ENCODE measurements at places on chromosomes 13 and 19.

DNA sequence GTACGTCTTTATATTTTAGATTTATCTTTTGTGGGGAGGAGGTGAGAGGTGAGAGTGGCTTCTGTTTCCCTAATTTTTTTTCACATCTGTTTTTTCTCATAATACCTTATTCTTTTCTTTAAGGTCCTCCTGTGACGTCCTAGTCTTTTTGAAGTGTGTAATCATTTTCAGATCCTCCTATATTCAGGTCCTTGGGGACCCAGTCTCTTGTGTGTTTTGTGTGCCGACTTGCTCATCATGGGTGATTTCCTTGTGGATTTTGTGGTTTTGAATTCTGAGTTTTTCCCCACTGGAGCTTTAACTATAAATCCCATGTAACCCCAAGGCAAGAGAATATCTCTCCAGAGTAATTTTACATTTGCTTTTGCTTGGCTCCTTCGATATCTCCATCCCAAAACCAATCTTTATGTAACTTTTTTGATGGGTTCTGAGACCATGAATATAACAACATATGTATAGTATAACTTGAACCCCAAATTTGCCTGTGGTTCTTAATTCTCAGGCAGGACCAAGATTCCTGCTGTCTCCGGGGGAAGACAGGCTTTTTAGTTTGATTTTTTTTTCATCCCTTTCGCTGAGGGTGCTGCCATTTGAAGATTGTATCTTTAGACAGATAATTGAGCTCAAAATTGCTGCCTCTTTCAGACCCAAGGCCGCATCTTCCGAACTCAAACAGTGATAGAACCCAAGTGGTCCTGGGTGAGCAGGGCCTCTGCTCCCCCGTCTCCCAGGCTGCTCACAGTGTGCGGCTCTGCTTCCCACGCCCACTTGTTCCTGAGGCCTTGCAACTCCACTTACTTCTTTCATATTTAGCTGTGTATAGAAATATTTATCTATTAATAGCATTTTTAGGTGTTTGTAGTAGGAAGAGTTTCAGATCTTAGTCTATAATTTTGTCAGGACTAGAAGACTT, 59.1 kb upstream of the GPR183 start:
- no peak for DNase-seq

GRCh38 chr13:98826146-98826545, 73.7 kb upstream of the SLC15A1 start:
- DNase-seq: no peak

DNA sequence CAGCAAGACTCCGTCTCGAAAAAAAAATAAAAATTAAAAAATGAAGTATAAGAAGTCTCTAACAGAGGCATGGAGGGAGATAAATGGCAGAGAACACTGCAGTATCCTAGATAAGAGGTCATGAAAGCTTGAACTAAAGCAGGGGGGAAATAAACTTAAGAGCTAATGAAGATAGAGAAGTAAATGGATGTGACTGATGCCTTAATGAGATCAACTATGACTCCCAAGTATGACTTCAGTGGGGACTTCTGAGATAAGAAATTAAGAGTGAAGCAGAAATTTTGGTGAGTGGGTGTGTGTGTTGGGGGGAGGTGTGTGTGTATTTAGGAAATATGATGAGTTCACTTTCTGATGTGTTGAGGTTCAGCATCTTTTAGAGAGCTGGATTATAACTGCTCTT, 55.1 kb downstream of the DIAPH3 start:
- no peak for DNase-seq

DNA sequence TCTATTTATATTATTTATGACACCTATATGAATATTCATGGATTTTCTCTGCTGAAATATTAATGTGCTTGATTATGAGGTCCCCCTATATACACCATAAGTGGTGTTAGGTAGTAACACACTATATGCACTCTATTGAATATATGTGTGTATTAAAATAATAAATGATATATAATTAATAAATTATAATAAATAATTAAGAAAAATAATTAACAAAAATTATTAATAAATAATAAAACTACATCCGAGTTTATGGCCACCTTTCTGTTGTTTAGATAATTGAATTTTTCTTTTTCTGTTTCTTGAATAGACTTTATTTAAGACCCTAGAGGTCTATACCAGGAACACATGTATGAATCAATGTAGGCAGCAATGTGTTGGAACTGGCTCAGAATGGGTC, 20.9 kb upstream of the ARHGEF18 start:
- no peak for DNase-seq

GRCh38 chr13:100403675-100404074, 184.9 kb downstream of the GGACT start:
- no peak for DNase-seq

GRCh38 chr19:33288666-33289065, 13.7 kb downstream of the CEBPA start:
- DNase-seq: no peak

Data from HS-27A (cell line).